ENCODE measurements at places on chromosomes 7 and 10. TPM values are rescaled to one million over a fixed set of nuclear protein-coding genes. Genes with fewer than 3 reads are reported as not detected.

Gene PARG
- total RNA-seq = 67.5 TPM

DNA sequence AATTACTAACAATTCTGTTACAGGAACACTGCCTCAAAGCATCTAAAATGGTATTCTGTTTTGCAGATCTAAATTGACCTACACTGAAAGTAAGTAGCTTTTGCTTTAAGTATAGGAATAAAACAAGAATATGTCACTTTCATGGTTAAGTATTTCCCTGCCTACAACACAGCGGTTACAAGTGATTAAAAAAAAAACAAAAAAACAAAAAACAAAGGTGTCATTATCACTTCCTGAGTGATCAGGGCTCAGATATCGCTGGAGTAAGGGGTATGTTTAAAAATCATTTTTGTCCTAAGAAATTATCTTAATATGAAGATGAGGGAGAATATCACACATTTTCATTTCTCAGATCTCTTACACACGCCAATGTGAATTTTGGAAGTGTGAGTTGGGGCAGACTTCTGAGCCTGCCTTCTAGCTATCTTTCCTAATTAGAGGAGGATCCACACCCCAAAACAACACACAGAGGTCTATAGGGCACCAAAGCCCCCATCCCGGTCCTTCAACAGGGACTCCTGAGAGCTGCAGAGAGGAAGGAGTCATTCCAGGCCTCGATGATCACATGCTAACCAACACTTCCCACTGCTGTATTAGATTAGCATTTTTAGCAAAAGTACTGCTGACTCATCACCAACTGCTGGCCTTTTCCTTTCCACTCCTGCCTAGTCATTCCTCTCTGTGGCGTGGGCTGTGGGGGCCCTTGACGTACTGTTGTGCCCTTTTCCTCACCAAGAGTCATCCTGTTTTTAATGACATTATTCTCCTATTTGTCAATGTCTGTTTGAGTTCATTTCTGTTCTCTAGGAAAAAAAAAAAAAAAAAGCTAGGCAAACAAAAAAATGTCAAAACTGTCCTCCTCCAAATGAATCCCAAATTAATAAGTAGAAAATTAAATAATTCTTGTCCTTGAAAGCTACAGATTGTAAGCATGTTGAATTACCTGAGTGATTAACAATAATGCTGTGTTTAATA lies 31.2 kb downstream of the PRTFDC1 start:
- DNase-seq = no peak

- no peak for DNase-seq
These were observed 486 bp upstream of the LHFPL3 start for GRCh38 chr7:104327938-104328295.

Gene KLF14
- total RNA-seq = not detected

DNA sequence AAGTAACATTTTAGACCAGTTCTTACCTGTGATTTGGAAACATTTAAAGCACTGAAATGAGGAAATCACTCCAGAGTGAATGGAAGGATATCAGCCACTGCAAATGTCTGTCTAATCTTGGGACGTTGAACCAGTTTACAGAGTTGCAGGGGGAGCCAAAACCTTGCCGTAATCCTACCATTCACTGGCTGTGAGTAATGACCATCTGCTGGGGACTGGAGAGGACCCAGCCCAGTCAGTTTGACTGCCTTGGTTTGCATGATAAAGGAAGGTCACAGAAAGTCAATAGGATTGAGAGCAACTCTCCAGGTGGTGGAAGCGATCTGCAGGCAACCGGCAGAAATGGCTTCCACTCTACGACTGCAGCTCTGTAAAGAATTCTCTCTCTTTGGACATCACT lies 167.2 kb downstream of the AKR1D1 start:
- DNase-seq = no peak

Gene MACC1
- total RNA-seq = 96.7 TPM

- no peak for DNase-seq
These were observed 12.5 kb upstream of the CFAP69 start for GRCh38 chr7:90232430-90232829.

Gene WEE2
- 2.5 TPM for total RNA-seq

DNA sequence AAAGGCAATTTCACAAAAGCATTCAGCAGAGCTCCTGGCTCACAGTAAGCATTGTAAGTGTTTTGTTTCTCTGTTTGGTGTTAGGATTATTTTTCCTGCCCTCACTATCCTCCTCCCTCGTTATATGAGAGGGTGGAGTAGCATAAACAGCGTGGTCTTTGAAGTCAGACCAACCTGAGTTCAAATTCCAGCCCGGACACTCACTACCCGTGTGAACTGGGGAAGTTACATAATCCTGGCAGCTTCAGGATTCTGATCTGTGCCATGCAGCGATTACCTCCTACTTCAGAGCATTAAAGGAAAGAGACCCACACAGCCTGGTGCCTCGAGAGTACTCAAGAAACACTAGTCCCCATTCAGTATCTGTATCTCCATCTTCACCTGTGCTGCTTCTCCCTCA lies 386.5 kb downstream of the INHBA start:
- no peak for DNase-seq

GRCh38 chr10:28711776-28712175 lies 34.5 kb downstream of the BAMBI start:
- no peak for DNase-seq

- no peak for DNase-seq
These were observed 572.4 kb downstream of the PHTF2 start for GRCh38 chr7:78370936-78371335.

Gene FFAR4
- 2.7 TPM for total RNA-seq

GRCh38 chr7:124996778-124997177 lies 67.2 kb upstream of the POT1 start:
- no peak for DNase-seq

Gene SH2D4B
- total RNA-seq = 0.23 TPM

DNA sequence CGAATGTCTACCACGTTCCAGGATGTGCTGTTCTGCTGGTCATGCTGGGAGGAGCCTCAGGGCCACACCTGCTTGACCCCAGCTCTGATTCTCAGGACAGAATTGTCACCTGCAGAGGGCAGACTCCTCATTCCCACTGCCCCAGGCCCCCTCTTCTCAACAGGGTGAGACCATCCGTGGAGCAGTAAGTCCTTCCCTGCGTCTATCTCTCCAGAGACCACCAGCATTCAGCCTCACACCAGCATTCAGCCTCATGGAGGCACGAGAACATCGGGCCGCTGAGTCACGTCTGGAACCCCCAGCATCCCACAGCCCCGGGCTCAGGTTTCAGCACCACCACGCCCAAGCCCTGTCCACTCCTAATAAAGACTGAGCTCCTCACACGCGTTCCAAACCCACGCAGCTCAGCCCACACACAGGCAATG lies 273.4 kb downstream of the DIP2C start:
- peak; percentile 43 for DNase-seq

Gene CXCL12
- 0.27 TPM for total RNA-seq

DNA sequence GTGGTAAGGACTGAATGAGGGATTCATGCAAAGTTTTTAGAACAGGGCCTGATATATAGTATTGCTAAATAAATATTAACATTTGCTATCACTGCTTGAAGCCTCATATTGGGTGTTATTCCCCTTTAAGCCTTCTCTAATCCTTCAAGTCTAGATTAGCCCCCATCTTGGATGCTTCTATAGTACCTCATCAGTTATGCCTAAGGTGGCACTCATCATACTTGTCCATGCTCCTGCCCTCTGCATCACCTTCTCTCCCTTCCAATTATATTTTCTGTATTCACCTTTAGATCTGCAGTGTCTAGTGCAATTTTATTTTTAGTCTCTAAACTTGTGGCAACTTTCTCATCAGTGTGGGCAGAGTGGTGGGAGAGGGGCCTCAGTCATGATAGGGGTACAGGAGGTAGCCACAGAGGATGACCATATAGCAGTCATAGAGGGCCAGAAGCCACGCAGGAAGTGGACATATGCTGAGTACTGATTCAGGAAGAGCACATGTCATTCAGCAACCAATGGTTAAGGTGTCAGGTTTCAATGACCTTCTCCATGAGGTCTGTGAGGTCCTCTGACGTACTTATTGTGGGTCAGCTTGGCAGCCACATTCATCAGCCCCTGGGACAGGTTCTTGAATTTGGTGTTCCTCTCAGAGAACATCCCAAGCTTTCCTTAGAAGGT lies 2.5 kb downstream of the ENTPD1 start:
- DNase-seq = no peak

GRCh38 chr7:113158756-113159155 lies 40.4 kb upstream of the SMIM30 start:
- no peak for DNase-seq

DNA sequence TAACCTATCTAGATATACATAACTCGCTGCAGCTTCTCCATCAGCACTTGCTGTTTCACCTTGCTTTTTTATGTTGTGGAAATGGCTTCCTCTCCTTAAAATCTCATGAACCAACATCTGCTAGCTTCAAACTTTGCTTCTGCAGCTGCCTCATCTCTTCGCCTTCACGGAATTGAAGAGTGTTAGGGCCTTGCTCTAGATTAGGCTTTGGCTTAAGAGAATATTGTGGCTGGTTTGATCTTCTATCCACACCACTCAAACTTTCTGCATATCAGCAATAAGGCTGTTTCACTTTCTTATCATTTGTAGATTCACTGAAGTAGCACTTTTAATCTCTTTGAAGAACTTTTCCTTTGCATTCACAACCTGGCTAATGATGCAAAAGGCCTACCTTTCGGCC lies 49.2 kb upstream of the AGR3 start:
- DNase-seq = no peak

DNA sequence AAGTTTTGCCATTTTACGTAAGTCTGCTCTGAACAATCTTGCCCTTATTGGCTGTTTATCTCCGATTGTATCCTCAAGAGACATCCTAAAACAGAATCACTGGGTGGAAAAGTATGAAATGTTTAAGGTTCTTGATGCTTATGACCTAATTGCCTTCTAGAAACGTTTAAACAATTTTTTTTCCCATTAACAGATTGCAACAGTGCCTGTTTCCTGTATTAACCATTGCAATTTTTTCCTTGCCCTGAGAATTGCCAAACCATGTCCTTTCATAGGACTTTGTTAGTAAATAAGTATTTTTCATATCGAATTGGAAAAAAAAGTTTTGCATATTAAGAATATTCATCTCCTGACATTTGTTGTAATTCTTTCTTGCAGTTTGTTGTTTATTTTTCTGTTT lies 639.8 kb downstream of the INHBA start:
- DNase-seq = no peak

Gene CCDC172
- total RNA-seq = not detected

Gene NEUROG3
- not detected for total RNA-seq

GRCh38 chr7:117997862-117998825 lies 124.9 kb upstream of the CTTNBP2 start:
- no peak for DNase-seq

Gene FANK1
- total RNA-seq = 0.73 TPM

- no peak for DNase-seq
These were observed 91.4 kb upstream of the PHYHIPL start for GRCh38 chr10:59085054-59085453.

GRCh38 chr7:24227603-24228359 lies 56.2 kb upstream of the NPY start:
- DNase-seq = no peak

- DNase-seq = no peak
These were observed at the start of gene PTPRZ1 for GRCh38 chr7:121872831-121873288. Gene PTPRZ1, plus strand, starts transcription at chr7:121873161. Its CDS starts 339 bp downstream, at chr7:121873500.

Gene P4HA1
- 46.5 TPM for total RNA-seq

DNA sequence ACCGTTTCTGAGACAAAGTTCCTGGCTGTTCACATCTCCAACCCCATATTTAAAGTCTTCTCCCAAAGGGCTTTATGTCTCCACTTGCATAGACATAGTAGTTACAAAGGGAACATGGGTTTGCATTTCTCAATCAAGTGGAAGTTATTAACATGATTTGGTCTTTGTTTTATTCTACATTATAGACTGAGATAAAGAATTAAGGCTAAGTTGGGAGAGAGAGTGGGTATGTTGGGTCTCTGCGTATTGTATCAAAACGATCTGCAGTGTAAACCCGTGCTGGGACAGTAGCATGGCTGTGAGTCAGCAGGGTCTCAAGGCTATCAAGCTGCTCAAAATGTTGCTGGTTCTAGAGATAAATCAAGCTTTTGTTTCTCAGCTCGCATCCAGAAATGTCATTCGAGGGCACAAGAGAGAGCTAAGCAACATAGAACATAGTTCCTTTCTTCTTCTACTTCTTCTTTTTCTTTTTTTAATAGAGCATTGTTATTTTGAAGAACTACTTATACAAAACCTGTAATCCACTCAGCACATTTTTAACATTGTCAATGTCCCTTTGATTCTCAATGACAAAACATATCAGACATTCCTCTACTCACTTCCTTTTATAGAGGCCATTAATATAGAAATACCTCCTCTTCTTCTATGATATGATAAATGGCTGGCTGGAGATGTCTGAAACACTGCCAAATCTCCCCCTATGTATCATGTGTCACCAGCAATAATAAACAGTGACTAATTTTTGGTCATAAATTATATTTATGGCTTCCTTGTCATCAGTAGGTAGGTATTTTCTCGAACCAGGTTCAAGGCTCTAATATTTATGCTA lies 34.5 kb upstream of the RHOBTB1 start:
- no peak for DNase-seq

DNA sequence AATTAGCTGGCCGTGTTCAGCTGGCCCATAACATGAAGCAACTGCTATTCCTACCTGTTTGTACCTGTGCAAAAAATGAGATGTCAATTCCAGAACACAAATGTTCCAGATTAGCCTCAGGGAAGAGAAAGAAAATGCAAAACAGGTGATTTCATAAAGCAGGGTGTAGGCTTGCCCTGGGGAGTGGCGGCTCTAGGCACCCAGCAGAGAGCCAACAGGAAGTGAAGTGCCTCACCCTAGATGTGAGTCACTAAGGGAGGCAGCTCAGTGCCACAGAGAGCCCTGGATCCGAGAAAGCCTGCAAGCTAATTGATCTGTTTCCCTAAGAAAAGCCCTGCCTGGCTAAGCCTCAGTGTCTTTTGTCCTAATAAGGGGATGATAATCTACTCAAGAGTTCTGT lies 240.0 kb downstream of the ARHGAP21 start:
- DNase-seq = peak; percentile 62

DNA sequence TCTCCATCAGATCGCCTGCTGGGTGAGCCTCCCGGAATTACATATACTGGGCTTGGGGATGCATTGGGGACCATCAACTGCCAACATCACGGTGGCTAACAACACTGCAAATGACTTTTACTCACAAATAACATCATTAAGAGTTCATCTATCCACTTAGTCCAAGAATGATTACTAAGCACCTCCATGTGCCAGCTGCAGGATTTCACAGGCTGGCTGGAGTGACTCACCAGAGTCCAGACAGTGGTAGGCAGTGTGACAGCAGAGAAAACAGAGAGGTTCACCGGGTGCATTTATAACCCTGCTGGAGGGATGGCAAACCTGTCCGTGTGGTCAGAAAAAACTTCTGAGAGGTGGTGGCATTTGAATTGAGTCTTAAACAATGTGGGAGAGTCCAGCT lies 3.2 kb upstream of the IGFBP3 start:
- no peak for DNase-seq

Measured in Caco-2 (cell line).